ENCODE measurements at places on chromosomes 4 and X. TPM values are rescaled to one million over a fixed set of nuclear protein-coding genes. Genes with fewer than 3 reads are reported as not detected.

DNA sequence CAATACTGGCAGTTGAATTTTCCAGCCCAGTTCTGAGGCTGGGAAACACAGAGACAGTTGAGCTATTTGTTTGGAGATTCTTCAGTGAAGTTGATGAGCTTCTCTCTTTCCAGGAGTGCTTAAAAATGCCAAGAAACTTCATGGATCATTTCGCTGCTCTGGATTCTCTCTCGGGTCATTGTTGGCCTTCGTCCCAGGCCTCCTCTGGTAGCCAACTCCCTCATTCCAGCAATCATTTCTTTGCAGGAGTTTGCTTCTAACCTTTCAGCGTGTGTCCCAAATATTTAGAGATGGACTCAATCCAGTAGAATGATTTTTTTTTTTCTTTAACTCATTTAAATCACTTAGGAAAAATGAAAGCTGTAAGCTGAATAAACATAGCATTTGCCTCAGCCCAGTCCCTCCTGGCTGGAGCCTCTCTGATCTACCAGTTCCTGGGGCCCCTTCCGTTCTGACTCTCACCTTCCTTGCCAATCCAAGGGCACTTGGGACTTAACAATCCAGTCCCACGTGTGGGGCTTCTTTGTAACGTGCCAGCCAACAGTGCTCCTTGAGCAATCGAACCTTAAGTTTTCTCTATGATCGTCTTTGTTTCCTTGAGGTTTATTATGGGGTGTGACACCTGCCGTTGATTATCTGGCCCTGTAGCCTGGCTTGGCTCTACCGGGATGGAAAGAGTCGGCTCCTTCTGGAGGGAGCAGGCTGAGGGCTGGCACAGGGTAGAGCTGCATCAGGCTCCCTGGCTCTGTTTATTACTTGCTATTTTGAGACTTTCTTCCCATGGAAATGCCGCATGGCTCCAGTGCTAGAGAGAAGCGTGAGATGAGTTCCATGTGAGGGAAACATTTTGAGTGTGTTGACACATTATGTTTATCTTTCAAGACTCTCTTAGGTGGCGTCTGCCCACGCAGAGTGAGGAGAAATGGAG lies 80.4 kb upstream of the GPC4 start:
- no peak for DNase-seq

GRCh38 chr4:6641164-6641970 lies 882 bp downstream of the MRFAP1 start:
- peak; percentile 19 for DNase-seq

The EVC2 gene
- not detected for total RNA-seq

DNA sequence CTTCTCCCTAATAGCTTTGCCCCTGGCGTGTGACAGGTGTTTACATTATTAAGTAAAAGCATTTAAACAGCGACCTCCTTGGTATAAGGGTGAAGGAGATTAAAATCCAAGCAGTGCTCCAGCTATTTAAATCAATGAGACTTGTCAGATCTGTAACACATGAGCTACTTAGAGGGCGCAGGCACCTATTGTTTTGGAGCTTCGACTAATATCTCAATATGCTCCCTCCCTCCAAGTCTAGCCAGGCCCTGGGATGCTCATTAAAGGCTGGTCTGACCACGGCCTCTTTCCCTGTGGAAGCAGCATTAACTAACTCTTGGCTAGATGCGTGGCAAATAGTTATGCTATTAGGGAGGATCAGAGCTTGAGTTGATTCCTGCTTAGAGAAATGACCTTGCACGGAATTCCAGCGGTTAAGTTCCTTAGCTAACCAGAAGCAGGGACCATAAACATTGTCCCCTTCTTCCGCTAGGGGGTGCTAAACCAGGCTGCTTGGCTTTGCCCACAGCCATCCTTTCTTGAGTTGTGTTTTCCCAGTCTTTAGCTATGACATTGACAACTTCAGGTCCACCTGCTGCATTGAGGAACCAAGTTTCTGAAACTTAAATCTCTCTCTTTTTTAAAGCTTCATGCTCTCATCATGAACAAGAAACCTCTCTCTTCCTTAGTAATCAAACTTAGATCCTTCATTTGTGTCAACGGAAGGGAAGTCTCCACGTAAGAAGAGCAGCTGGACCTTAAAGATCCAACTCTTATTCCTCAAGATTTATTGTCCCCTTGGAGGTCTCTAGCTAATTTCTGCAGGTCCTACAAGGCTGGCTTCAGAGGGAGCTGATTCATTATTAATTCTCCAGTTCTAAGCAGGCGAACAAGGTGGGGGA lies 80.7 kb upstream of the IGFBP7 start:
- no peak for DNase-seq

The ARHGAP36 gene
- total RNA-seq: not detected

DNA sequence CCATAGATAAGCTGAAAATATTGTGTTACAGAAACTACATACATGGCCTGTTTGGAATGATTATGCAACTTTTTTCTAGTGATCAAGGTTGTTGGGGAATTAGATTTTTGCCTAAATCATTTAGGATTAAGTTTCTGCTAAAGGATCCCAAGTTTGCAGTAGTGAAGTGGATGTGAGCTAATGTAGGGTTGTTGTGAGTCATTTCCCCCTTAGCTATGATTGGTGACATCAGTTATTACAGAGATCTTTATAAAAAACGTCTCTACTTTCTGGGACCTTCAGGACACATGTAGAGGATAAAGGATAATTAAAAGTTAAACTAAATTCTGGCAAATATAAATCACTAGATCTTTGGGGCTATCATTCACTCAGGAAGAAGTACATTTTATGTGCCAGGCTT lies 133.3 kb downstream of the GATB start:
- DNase-seq: no peak

GRCh38 chr4:26161030-26161824 lies 159.6 kb upstream of the RBPJ start:
- no peak for DNase-seq

DNA sequence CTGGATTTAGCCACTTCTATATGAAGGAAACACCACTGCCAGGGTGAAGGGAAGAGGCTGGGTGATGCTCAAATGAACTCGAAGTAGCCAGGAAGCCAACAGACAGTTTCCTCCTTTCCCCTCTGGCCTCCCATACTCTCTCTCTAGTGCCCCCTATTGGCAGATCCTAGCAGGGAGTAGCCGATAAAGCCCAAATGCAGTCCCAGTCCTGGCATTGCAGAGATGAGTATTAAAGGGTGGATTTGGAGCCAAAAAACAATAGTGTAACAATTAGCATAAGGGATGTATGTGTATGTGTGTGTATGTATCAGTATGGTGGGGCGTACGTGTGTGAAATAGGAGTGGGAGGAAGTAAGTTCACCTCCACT lies 213.8 kb upstream of the LDB2 start:
- DNase-seq: no peak

The WDR17 gene
- total RNA-seq: 0.52 TPM

GRCh38 chrX:53004811-53005210 lies 43.8 kb upstream of the GPR173 start:
- DNase-seq: no peak

- DNase-seq: peak; percentile 39
Measured at GRCh38 chrX:29299684-29300083, 712.4 kb downstream of the IL1RAPL1 start.

- DNase-seq: no peak
Measured at GRCh38 chr4:107261241-107261874, 225.2 kb upstream of the DKK2 start.

The DMRTC1 gene
- total RNA-seq: not detected

The NOP14 gene
- total RNA-seq: 21.7 TPM

- no peak for DNase-seq
Measured at GRCh38 chrX:79138658-79139241, 5.7 kb upstream of the GPR174 start.

DNA sequence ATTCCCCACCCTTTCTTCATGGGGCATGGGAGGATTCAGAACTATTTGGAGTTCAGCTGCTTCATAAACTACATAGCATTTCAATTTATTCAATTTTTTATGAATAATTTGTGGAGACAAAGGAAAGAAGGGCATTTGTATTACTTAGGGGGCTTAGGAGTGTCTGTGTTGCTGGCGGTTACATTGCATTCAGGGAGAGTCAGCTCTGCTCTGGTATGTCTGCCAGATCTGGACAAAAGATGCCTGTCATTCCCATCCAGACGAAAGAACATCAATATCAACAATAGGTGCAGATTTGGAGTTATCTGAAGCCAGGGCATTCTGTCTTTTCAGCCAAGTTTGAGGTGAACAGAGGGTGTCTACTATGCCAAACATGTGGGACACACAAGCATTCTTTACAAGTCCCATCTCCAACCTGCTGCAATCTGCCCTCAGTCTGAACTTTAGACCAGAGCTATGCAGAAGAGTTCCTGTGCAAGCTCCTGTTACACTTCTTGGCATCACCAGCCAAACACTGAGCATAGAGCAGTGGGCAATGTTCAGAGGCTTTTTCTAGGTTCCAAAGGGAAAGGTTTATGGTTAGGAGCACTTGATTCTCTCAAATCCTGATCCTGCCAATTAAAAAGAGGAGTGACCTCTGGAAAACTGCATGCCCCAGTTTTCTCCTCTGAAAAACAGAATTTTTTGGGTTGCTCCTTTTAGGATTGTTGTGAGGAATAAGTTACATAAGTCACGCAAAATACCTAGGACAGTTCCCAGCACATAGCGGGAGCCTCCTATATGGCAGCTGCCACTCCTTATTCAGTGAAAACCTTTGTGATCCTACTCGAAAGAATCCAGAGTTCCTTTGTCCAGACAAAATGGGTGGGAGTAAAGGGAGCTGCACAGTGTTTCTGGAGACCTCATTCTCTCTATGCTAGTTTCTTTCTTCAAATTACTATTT lies 719.5 kb upstream of the SLIT2 start:
- no peak for DNase-seq

The KDR gene
- not detected for total RNA-seq

GRCh38 chrX:48058621-48059295 lies 12.7 kb downstream of the ZNF630 start:
- DNase-seq: no peak

GRCh38 chrX:35439692-35440091 lies 358.4 kb upstream of the MAGEB16 start:
- peak; percentile 56 for DNase-seq

The PITX2 gene
- 0.14 TPM for total RNA-seq

GRCh38 chr4:59956366-59956765 lies 1243.8 kb upstream of the ADGRL3 start:
- DNase-seq: no peak

DNA sequence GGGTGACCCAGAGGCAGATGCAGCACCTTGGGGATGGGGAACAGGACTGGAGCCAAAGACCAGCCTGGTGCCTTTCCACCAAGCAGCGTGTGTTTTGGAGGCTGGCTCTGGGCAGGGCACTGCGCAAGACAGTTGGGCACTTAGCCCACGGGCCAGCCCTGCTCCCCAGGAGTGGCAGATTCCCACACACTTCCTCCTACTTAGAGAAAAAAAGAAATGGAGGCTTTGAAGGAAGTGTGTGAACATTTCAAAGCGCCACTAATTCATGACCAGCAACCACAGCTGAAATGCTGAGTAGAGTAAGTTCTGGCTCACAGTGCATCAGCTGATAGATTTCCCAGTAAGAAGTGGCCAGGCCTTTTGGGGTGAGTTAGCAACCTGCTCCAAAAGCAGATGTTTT lies 54.9 kb upstream of the LGI2 start:
- no peak for DNase-seq

DNA sequence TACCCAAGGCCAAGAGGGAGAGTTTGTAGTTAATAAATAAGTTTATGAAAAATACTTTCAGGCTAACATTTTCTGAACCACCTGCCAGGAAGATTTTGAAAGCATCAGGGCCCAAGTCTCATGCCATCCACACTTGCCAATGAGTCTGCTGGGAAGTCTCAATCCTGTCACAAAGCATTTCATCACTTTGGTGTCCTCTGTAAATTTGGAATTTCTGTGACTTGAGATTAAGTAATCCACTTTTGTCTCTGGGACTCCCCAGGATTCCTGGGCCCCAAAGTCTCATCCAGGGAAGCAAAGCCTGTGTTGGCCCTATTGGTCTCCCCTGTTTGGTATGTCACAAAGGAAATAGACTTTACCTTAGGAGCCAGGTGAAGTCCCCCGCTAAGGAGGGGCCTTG lies 99.2 kb upstream of the GPC4 start:
- DNase-seq: no peak

The TRIM2 gene
- total RNA-seq: 43.7 TPM

DNA sequence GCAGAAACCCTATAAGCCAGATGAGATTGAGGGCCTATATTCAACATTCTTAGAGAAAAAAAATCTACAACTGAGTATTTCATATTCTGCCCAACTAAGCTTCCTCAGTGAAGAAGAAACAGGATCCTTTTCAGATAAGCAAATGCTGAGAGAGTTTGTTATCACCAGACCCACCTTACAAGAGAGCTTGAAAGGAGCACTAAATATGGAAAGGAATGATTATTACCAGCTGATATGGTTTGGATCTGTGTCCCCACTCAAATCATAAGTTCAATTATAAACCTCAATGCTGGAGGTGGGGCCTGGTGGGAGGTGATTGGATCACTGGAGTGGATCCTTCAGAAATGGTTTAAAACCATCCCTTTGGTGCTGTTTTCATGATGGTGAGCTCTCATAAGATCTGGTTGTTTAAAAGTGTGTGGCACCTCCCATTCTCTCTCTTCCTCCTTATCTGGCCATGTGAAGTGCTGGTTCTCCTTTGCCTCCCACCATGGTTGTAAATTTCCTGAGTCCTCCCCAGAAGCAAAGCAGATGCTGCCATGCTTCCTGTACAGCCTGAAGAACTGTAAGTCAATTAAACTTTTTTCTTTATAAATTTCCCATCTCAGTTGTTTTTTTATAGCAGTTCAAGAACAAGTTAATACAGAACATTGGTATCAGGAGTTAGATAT lies 144.2 kb downstream of the MSN start:
- DNase-seq: no peak

GRCh38 chr4:96097040-96097607 lies 257.2 kb downstream of the PDHA2 start:
- no peak for DNase-seq

GRCh38 chrX:10199212-10199611 lies 42.4 kb downstream of the CLCN4 start:
- DNase-seq: no peak

DNA sequence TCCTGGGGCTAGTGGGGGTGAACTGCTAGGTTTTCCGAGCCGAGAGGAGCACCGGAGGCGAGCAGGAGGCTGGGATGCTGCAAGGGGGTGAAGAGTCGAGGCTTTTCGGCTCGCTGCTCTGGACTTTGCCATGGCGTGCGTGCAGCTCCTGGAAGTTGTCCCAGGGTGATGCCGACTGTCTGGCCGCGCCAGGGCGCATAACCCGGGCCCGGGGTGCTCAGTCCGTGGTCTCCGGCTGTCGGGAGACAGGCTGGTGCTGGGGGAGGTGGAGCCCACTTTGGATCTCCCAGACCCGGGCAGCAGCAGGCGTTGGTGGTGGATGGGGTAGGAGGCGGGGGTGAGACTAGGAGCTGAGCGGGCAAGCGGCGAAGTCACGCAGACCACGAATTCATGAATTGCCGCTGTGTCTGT lies 793 bp downstream of the GRIA3 start:
- no peak for DNase-seq

The BCORL1 gene
- total RNA-seq: 0.06 TPM

- DNase-seq: no peak
Measured at GRCh38 chr4:107710493-107711459, 9.3 kb downstream of the PAPSS1 start.

GRCh38 chrX:68462653-68463052 lies 29.4 kb upstream of the OPHN1 start:
- peak; percentile 32 for DNase-seq

- no peak for DNase-seq
Measured at GRCh38 chrX:35696760-35697234, 101.3 kb upstream of the MAGEB16 start.

Measured in Caki2 (cell line).